T-helper 17 cell (primary cell): ENCODE measurements at places on chromosomes 7 and 10.

DNA sequence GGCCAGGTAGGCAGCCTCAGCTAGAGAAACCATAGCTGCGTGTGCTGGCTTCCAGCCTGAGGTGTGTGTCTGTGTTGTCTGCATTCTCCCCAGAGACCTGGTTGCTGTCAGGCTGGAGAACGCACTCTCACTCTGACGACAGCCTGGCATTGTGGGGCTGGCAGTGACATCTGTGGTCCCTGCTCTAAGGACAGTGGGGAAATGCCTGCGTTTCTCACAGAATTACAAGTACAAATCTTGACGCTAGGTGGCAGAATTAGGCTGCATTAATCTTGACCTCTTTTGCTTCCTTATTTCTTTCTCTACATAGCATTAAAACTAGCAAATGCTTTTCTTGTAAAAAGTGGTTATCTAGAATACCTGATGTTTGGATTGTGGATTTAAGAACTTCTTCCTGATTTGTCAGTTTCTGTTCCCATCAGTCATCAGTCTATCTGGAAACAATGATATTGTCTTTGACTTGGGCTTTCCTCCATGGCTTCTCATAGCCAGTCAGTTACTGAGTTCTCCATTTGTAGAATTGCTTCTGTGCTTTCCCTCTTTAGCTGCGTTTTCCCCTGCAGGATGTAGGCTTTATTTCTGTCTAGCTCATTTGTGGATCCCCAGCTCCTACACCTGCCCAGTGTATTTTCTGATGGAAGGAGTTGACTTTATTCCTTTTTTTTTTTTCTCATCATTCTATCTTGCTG lies 86.0 kb downstream of the FANK1 start:
- no peak overlapping the region for H3K27ac ChIP-seq
- no peak overlapping the region for H3K4me3 ChIP-seq
- no peak for DNase-seq
- H3K27me3 ChIP-seq, result peaks cover 51% of the 10 kb centered on the region
- H3K4me1 ChIP-seq, result peaks cover 9% of the 10 kb centered on the region

DNA sequence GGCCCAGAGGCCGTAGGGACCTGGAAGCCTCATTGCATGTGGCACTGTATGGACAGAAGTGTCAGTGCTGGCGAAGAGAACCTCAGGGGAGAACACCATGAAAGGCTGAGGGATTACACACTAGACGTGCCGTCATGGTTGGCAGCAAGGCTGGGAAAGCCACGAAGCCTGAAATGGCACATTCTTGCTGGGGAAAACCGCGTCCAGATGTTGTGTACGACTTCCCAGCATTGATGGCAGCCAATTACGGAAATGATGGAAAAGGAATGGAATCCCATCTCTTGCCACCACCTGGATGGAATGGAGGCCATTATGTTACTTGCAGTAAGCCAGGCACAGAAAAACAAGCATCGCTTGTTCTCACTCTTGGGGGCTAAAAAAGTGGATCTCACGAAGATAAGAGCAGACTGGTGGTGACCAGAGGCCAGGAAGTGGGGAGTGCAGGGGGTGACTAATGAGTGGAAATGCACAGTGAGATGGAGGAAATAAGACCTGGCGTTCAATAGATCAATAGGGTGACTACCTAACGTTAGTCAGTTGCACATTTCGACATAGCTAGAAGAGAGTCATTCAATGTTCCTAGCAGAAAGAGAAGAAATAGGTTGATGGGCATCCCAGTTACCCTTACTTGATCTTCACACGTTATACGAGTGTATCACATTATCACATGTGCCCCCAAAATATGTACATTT lies 14.6 kb upstream of the PWWP2B start:
- peak overlapping the region; percentile 11 for H3K27ac ChIP-seq
- DNase-seq, result no peak
- H3K4me3 ChIP-seq, result no peak overlapping the region
- H3K36me3 ChIP-seq, result no peaks in the 10 kb centered on the region
- H3K4me1 ChIP-seq, result peaks cover 12% of the 10 kb centered on the region
- peaks cover 4% of the 10 kb centered on the region for H3K27me3 ChIP-seq

DNA sequence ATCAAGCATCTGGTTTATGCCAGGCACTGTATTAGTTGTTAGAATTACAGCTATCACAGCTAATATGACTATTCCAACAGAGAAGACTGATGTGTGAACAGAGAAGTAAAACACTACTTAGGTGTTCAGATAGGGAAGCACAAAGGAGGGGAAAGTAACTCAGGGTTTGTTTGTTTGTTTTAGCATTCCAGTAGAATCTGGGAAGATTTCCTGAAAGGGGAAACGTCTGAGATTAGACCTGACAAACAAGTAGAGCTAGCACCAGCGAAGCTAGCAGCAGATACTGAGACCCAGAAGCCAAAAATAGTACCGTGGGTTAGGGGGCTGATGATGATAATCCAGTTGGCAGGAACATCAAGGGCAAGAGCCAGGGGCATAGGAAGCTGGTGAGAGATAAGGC lies 28.8 kb upstream of the KLHL7 start:
- DNase-seq, result no peak
- peaks cover 32% of the 10 kb centered on the region for H3K27me3 ChIP-seq
- no peaks in the 10 kb centered on the region for H3K36me3 ChIP-seq
- H3K27ac ChIP-seq, result peak overlapping the region; percentile 27

DNA sequence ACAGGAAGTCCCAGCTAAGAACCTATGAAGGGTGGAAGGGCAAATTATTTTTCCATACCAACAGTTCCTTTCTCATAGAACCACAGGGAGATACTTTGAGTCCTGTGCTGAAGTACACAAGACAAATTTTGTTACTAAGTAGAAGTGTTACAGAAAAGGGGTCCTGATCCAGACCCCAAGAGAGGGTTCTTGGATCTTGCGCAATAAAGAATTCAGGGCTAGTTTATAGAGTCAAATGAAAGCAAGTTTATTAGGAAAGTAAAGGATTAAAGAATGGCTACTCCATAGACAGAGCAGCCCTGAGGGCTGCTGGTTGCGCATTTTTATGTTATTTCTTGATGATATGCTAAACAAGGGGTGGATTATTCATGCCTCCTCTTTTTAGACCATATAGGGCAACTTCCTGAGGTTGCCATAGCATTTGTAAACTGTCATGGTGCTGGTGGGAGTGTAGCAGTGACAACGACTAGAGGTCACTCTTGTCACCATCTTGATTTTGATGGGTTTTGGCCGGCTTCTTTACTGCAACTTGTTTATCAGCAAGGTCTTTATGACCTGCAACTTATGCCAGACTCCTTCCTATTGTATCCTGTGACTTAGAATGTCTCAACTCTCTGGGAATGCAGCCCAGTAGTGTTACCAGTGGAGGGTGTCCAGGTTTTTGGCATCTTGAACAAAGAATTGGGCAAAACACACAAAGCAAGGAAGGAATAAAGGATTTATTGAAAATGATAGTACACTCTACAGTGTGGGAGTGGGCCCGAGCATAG lies 409.4 kb downstream of the SH2D4B start:
- H3K4me3 ChIP-seq, result no peak overlapping the region
- no peak overlapping the region for H3K27ac ChIP-seq
- no peak for DNase-seq
- H3K27me3 ChIP-seq, result peaks cover 38% of the 10 kb centered on the region

DNA sequence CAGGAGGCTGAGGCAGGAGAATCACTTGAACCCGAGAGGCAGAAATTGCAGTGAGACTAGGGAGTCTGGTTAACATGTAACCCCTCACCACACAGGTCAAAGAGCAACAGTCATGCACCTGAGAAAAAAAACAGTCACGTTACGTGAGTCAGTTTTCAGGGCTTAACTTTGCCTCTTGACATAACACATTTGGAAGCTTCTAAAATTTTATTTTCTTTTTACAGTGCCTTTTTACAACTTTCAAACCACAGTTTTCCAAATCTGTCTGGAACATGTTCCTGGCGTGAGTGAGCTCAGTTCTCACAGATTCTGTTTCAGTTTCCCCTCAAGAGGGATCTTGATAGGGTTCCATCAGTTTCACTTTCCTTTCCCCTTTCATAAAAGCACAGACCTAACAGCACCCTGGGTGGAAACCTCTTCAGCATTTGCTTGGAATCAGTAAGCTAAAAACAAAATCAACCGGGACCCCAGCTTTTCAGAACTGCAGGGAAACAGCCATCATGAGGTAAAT lies 4.4 kb downstream of the IFIT3 start:
- H3K36me3 ChIP-seq, result peaks cover 2% of the 10 kb centered on the region
- H3K4me3 ChIP-seq, result peak overlapping the region; percentile 88
- no peaks in the 10 kb centered on the region for H3K27me3 ChIP-seq
- H3K27ac ChIP-seq, result peak overlapping the region; percentile 97
- peaks cover 64% of the 10 kb centered on the region for H3K4me1 ChIP-seq

DNA sequence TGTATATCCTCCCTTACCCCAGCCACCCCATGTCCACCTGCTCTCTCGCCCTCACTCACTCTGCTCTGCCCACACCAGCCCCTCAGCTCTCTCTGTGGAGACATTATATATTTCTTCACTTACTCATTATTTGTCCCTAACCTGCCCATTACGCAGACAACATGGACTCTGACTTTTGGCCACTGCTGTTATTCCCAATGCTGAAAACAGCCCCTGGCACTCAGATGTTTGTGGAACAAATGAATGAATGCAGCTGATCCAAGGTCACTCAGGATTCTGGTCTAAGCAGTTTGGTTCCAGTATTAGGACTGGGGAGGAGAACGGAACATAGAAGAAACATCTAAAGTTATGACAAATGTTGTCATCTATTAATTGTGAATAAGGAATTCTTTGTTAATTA lies 26.7 kb downstream of the GNA12 start:
- no peak overlapping the region for H3K27ac ChIP-seq
- peaks cover 5% of the 10 kb centered on the region for H3K36me3 ChIP-seq

GRCh38 chr10:132223156-132223590 lies 36.4 kb downstream of the DPYSL4 start:
- H3K4me1 ChIP-seq, result peaks cover 5% of the 10 kb centered on the region
- H3K36me3 ChIP-seq, result peaks cover 7% of the 10 kb centered on the region
- peak; percentile 42 for DNase-seq

DNA sequence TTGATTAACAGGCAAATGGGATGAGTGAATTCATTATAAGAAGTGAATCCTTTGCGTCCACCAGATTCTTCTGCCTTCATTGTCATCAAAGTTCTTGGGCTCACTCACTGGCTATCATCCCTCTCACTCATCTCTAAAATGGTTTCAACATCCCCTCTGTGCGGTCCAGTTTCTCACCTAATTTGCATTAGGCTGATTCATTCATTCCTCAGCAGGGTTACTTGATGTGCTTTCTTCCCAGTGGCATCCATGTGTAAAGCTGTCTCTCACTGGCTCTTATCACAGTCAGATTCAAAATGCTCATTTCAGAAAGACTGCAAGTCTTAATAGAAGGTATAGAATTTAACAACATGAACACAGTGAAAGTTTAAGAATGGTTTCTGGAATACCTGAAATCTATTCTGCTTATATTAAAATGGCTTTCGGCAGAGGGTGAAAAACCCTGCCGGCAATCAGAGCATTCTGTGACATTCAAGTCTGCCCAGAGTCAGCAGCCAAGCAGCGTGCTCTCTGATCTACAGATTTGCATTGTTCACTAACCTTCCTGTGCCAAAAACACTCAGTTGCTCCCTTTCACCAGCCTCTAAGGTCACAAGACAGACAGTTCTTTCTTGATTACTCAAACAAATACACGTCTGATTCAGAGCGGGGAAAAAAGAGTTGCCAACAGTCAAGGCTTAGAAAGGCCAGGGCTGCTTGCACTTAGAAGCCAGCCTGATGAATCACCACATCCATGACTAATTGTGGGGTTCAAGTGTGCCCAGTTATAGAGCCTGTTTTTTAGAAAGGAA lies 106.7 kb downstream of the TES start:
- no peak for DNase-seq
- H3K27ac ChIP-seq, result no peak overlapping the region
- H3K27me3 ChIP-seq, result peaks cover 34% of the 10 kb centered on the region
- H3K36me3 ChIP-seq, result no peaks in the 10 kb centered on the region

DNA sequence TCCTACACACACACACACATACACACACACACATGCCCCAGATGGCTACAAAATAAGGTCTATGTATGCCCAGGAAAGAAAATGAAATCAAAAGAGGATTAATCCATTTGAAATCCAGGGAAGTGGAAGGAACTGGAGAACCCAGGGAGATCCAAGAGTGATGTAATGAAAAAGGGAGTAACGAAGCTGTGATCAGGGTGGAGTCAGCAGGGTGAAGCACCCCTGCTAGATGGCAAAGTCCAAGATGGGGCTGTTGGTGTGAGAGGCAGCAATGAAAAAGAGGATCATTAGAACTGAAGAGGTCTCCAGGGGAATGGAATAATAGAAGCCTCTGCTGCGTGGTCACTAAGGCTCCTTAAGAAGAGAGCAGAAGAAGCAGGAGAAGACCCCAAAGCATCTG lies 43.6 kb upstream of the IL6 start:
- no peak for DNase-seq
- peaks cover 2% of the 10 kb centered on the region for H3K36me3 ChIP-seq
- peaks cover 6% of the 10 kb centered on the region for H3K27me3 ChIP-seq
- no peak overlapping the region for H3K4me3 ChIP-seq
- H3K27ac ChIP-seq, result no peak overlapping the region

- DNase-seq, result no peak
- H3K27ac ChIP-seq, result peak overlapping the region; percentile 53
- peak overlapping the region; percentile 80 for H3K4me3 ChIP-seq
- peaks cover 3% of the 10 kb centered on the region for H3K36me3 ChIP-seq
- peaks cover 9% of the 10 kb centered on the region for H3K27me3 ChIP-seq
Observed at GRCh38 chr7:148563583-148564274, 26.8 kb upstream of the C7orf33 start.

- no peak overlapping the region for H3K27ac ChIP-seq
- no peak for DNase-seq
- H3K36me3 ChIP-seq, result no peaks in the 10 kb centered on the region
- peaks cover 16% of the 10 kb centered on the region for H3K27me3 ChIP-seq
Observed at GRCh38 chr7:138887085-138887710, 89.2 kb upstream of the ATP6V0A4 start.

DNA sequence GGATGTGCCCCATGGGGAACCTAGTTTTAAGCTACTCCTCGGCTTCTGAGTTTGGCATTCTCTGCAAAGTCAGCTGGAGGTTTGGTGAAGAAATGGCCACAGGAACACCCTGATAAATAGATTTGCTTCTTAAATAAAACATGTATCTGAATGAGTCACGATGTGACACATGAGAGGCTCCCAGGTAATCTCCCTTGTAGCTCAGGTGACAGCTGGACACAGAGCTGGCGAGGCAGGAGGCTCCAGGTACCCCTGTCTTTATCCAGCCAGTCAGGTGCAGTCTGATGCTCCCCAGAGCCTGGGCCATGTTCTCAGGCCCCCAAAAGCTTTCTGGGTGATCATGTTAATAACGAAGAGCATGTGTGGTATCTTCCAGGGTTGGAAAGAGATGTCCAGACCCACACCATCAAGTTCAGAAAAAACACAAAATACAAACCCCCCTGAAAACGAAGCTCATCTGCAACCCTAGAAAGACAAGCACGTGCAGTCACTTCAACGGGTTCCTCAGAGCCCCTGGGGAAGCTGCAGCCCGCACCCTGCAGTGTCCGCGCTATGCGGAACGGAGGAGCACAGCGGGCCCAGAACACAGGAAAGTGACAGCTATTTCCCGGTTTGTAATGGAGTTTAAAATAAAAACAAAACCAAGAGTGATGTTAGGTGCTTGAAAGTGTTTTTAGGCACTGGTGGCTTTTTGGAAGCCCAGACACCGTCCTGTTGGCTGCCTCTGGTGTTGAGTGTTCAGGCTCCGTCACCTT lies 69.4 kb downstream of the ZRANB1 start:
- peaks cover 2% of the 10 kb centered on the region for H3K36me3 ChIP-seq
- H3K27ac ChIP-seq, result no peak overlapping the region
- no peaks in the 10 kb centered on the region for H3K4me1 ChIP-seq
- no peak for DNase-seq
